Aortic smooth muscle cell (primary cell): ENCODE measurements at places on chromosomes 13 and 19. TPM values are rescaled to one million over a fixed set of nuclear protein-coding genes. Genes with fewer than 3 reads are reported as not detected.

AMH gene
- 0.92 and 0.93 TPM in 2 replicates for total RNA-seq

CADM4 gene
- 0.68 and 1.1 TPM in 2 replicates for total RNA-seq

CCDC169 gene
- 3.5 and 4.4 TPM in 2 replicates for total RNA-seq

KLK15 gene
- total RNA-seq = not detected in 2 replicates
